Peyer's patch (tissue), 4 donors: ENCODE measurements at places on chromosomes 16 and 17. TPM values are rescaled to one million over a fixed set of nuclear protein-coding genes. Genes with fewer than 3 reads are reported as not detected.

- no peak for DNase-seq
- H3K27me3 ChIP-seq, result no peaks in the 10 kb centered on the region
- H3K36me3 ChIP-seq, result no peaks in the 10 kb centered on the region
- peaks cover 19% of the 10 kb centered on the region for H3K4me1 ChIP-seq
- H3K4me3 ChIP-seq, result no peak overlapping the region
- no peak overlapping the region for H3K27ac ChIP-seq
Observed at GRCh38 chr17:35056013-35056412, 7.5 kb downstream of the RFFL start.

DNA sequence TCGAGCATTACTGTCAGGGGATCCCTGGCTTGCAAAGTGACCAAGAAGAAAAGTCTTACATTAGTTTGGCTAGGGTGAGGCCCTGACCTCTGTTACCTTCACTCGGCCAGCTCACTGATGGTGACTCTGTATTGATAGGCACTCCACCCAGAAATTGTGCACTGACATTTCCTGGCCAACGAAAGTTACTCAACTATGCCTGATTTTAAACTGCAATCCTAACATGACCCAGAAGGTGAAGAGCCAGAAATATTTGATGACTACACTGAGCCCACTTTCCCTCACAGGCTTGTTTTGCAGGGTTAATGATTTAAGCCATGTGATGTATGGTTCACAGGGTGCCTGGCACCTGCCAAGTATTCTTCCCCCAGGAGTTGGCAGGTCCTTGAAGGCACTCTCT, 208.2 kb upstream of the MAF start:
- H3K27me3 ChIP-seq, result no peaks in the 10 kb centered on the region
- no peaks in the 10 kb centered on the region for H3K36me3 ChIP-seq
- no peak overlapping the region for H3K27ac ChIP-seq
- DNase-seq, result no peak
- no peak overlapping the region for H3K4me3 ChIP-seq

DNA sequence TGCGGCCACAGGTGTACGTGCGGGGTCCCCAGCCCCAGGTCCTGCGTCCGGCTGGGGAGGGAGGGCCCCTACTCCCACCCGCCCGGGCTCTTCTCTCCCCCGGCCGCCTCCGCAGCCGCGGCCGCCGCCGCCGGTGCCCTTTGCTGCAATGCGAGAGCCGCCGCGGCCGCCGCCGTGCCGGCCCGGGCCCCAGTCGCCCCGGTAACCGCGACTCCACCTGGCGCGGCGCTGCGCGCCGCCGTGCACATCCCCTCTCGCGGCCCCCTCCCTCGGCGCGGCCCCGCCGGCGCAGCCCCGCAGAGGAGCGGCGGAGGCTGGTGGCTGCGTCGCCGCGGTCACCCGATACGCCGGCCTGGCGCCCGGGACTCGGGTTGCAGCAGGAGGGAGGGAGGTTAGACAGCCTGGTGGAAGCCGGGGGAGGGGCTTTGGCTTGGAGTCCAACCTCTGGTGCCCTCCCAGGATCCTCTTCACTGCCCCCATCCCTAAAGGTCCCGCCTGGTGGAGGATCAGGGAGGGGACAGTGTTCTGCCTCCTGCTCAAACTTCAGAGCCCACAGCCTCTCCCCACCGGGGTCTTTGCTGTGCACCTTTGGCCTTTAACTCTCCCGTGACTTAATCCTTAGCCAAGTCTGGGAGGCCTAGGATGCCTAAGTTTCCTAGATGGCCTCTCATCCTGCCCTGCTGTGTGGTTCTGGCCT, 32.9 kb downstream of the SRCIN1 start:
- H3K36me3 ChIP-seq, result no peaks in the 10 kb centered on the region
- peak overlapping the region; percentile 43 for H3K4me3 ChIP-seq
- H3K27ac ChIP-seq, result no peak overlapping the region

Gene CIBAR2
- not detected for total RNA-seq

DNA sequence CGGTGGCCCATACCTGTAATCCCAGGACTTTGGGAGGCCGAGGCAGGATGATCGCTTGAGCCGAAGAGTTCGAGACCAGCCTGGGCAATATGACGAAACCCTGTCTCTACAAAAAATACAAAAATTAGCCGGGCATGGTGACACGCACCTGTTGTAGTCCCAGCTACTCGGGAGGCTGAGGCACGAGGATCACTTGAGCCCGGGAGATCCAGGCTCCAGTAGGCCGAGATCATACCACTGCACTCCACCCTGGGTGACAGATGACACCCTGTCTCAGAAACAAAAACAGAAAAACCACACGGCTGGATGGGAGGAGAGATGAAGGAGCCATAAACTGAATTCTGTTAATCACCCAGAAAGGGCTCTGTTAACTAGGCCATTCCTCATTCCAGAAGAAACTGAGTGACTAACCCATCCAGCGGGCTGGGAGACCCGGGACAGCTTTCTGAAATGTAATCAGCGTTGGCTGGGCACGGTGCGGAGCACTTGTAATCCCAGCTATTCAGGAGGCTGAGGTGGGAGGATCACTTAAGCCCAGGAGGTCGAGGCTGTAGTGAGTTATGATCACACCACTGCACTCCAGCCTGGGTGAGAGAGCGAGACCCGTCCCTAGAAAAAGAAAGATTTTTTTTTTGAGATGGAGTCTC, 641 bp upstream of the NT5C3B start:
- peaks cover 3% of the 10 kb centered on the region for H3K4me1 ChIP-seq
- H3K4me3 ChIP-seq, result peak overlapping the region; percentile 52
- no peaks in the 10 kb centered on the region for H3K36me3 ChIP-seq
- H3K27ac ChIP-seq, result no peak overlapping the region

Gene GRAPL
- 17.3 TPM for total RNA-seq

DNA sequence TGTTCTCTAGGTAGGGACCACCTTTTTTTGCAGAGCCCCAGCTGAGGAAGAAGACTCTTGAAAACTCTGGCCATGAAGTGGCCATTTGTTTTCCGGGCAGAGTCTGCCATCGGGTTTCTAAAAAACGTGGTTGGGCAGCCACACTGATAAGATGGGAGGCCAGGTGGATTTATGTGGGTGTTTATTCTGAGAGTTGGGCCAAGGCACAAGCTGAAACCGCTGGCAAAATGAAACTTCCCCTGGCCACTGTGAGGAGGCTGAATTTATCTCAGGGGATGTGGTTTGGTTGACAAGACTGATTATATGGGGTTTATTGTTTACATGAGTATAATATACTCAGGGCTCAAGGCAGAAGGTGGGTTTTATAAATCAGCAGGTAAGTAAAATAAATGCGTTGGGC, 421.8 kb downstream of the UTP18 start:
- no peaks in the 10 kb centered on the region for H3K27me3 ChIP-seq
- H3K4me3 ChIP-seq, result no peak overlapping the region
- no peaks in the 10 kb centered on the region for H3K36me3 ChIP-seq
- no peak overlapping the region for H3K27ac ChIP-seq

DNA sequence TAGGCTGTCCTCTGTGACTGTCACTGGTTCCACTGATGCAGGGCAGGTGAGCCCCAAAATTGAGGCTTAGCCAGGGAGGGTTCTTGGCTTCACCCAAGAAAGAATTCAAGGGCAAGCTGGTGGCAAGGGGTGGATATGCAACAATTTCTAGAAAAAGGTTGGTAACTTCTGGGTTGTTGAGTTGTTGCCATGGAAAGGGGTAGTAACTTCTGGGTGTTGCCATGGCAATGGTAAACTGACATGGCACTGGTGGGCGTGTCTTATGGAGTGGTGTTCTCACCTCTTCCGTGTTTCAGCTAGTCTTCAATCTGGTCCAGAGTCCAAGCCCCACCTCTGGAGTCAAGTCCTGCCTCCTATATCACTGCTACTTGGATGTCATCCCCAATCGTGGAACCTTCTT, 9.5 kb upstream of the GUCY2D start:
- peaks cover 4% of the 10 kb centered on the region for H3K4me1 ChIP-seq
- no peak overlapping the region for H3K27ac ChIP-seq
- H3K36me3 ChIP-seq, result no peaks in the 10 kb centered on the region
- H3K4me3 ChIP-seq, result no peak overlapping the region

GRCh38 chr17:50501054-50501453, 7.2 kb upstream of the MYCBPAP start:
- DNase-seq, result peak; percentile 15
- H3K27ac ChIP-seq, result no peak overlapping the region
- no peaks in the 10 kb centered on the region for H3K27me3 ChIP-seq
- no peak overlapping the region for H3K4me3 ChIP-seq
- H3K36me3 ChIP-seq, result no peaks in the 10 kb centered on the region

Gene CD300LB
- total RNA-seq, result not detected

Gene ZNF689
- 12.5 TPM for total RNA-seq

- no peaks in the 10 kb centered on the region for H3K4me1 ChIP-seq
- no peak for DNase-seq
- no peak overlapping the region for H3K27ac ChIP-seq
- no peaks in the 10 kb centered on the region for H3K27me3 ChIP-seq
Observed at GRCh38 chr16:81040842-81041241, 5.2 kb downstream of the ATMIN start.

DNA sequence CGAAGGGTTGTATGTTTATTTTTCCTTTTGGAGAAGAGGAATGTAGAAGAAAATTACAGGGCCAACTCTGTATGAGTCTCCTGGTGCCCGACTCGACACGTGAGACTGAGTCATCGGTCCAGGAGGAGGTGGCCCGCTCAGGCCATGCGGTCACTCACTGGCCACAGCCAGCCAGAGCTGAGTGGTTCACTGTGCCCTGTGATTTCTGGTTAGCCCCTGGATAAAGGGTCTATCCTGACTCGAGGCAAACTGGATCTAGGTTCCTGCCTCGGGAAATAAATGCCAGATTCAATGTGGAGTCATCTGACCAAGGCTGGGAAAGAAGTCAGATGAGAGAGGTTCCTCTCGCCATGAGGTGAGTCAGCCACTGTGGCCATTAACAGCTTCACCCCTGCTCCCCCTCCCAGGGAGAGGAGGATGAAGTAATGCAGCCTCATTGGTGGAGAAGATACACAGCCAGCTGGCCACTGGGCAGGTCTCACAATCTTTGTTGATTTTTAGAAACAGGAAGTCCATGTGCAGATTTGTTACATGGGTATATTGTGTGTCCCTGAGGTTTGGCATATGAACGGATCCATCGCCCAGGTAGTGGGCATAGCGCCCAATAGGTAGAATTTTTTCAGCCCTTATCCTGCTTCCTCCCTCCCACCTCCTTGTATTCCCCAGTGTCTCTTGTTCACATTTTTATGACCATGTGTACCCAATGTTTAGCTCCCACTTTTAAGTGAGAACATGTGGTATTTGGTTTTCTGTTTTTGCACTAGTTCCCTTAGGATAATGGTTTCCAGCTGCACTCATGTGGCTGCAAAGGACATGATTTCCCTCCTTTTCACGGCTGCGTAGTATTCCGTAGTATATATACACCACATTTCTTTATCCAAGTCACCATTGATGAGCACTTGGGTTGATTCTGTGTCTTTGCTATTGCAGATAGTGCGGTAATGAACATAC, 21.7 kb upstream of the USP36 start:
- H3K4me3 ChIP-seq, result no peak overlapping the region
- H3K27me3 ChIP-seq, result no peaks in the 10 kb centered on the region
- peak overlapping the region; percentile 27 for H3K27ac ChIP-seq
- H3K4me1 ChIP-seq, result no peaks in the 10 kb centered on the region
- no peaks in the 10 kb centered on the region for H3K36me3 ChIP-seq
- peak; percentile 37 for DNase-seq

DNA sequence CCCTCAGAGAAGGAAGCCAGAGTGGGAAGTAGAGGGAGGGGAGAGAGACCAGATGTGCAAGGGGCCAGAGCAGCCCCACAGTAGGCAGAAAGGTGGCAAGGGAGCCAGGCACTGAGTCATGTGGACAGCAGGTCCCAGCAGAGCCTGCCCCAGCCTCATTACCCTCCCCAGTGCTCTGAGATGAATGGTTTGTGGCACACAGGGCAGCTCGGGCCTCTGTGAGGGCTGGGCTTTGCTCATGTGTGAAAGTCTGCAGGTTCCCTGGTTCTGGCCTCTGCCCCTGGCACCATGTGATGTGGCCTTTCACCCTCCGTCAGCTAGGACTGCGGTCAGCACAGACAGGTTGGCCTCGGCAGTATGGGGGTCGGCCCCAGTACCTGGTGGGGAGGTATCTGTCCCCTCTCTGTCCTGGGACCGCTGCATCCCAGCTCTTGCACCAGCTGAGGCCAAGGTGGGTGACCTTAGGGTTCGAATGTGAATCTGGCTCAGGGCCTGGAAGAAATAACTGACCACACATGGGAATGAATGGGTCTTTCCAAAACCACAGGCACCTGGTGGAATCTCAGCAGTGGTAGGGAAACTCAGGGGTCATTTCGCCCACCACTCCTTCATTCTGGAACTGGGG, 8.9 kb downstream of the LRRC75A start:
- no peak overlapping the region for H3K27ac ChIP-seq
- no peak overlapping the region for H3K4me3 ChIP-seq
- peaks cover 75% of the 10 kb centered on the region for H3K4me1 ChIP-seq

- peaks cover 13% of the 10 kb centered on the region for H3K4me1 ChIP-seq
- no peak for DNase-seq
- H3K27ac ChIP-seq, result peak overlapping the region; percentile 85
- H3K27me3 ChIP-seq, result no peaks in the 10 kb centered on the region
- no peaks in the 10 kb centered on the region for H3K36me3 ChIP-seq
- peak overlapping the region; percentile 74 for H3K4me3 ChIP-seq
Observed at GRCh38 chr17:79075446-79075750, 774 bp downstream of the ENGASE start.

GRCh38 chr16:14496786-14497185, 133.3 kb downstream of the PARN start:
- no peaks in the 10 kb centered on the region for H3K36me3 ChIP-seq
- no peaks in the 10 kb centered on the region for H3K4me1 ChIP-seq
- H3K27ac ChIP-seq, result no peak overlapping the region
- H3K4me3 ChIP-seq, result no peak overlapping the region
- no peak for DNase-seq
- no peaks in the 10 kb centered on the region for H3K27me3 ChIP-seq

DNA sequence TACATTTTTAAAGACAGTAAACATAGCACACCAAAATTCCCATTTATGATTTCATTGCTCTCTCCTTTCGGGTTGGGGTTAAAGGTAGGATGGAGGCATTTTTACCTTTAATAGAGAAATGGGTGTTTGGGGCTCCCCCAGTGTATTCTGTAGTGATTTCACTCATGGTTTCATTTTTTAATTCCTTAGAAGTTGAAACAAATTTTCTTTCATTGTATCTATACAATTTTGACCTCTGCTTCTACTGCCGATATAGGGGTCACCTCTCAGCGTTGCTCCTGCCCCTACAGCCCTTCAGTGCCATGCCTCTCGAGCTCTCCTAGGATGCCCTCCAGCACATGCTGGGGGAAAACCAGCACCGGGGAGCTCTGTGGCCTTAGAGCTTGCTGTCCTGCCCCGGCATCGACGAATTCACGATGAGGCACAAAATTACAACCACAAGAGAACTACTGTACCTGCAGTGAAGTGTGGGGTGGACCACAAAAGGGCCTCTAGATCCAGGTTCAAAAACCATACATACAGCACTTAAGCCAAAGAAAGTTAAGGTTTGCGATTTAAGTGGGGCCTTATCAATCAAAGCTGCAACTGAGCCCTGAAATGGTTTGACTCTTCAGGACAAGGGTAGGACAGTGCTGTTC, 39.3 kb downstream of the LITAFD start:
- H3K4me1 ChIP-seq, result no peaks in the 10 kb centered on the region
- no peaks in the 10 kb centered on the region for H3K36me3 ChIP-seq
- H3K27ac ChIP-seq, result no peak overlapping the region

- no peak overlapping the region for H3K4me3 ChIP-seq
- no peaks in the 10 kb centered on the region for H3K27me3 ChIP-seq
- no peaks in the 10 kb centered on the region for H3K4me1 ChIP-seq
- H3K27ac ChIP-seq, result peak overlapping the region; percentile 13
- no peaks in the 10 kb centered on the region for H3K36me3 ChIP-seq
Observed at GRCh38 chr17:9056566-9056965, 35.3 kb downstream of the NTN1 start.

- H3K4me3 ChIP-seq, result no peak overlapping the region
- H3K27me3 ChIP-seq, result no peaks in the 10 kb centered on the region
- DNase-seq, result peak; percentile 80
- H3K36me3 ChIP-seq, result no peaks in the 10 kb centered on the region
- no peak overlapping the region for H3K27ac ChIP-seq
Observed at GRCh38 chr17:17354560-17355349, 51.6 kb downstream of the NT5M start.
